Skeletal muscle tissue (tissue), 5 donors: ENCODE measurements at places on chromosomes 11 and 22. TPM values are rescaled to one million over a fixed set of nuclear protein-coding genes. Genes with fewer than 3 reads are reported as not detected.

Gene RASGRP2
- total RNA-seq: 12.0 TPM

Gene NTM
- total RNA-seq: 9.9 TPM

Gene PGM2L1
- 5.2 TPM for total RNA-seq

Gene ACR
- total RNA-seq: 0.52 TPM

Gene CDC42EP1
- 6.3 TPM for total RNA-seq

Gene DDTL
- 3.7 TPM for total RNA-seq

Gene TTLL12
- 13.0 TPM for total RNA-seq

Gene MUC2
- not detected for total RNA-seq

Gene OR52I1
- not detected for total RNA-seq

Gene ANO9
- not detected for total RNA-seq

Gene OR51B5
- 0.52 TPM for total RNA-seq

Gene NLRP10
- total RNA-seq: not detected

Gene PDGFB
- total RNA-seq: 8.9 TPM

Gene RFPL2
- not detected for total RNA-seq

Gene CCDC73
- not detected for total RNA-seq

Gene MMP13
- total RNA-seq: not detected

Gene OSBPL5
- total RNA-seq: 19.3 TPM

Gene TRMT112
- total RNA-seq: 247 TPM

Gene CSF2RB
- 2.6 TPM for total RNA-seq
